Umbilical cord (tissue), 2 donors: ENCODE measurements at places on chromosomes 5 and 9. TPM values are rescaled to one million over a fixed set of nuclear protein-coding genes. Genes with fewer than 3 reads are reported as not detected.

GRCh38 chr9:105171076-105171475 lies 73.4 kb upstream of the SLC44A1 start:
- peak; percentile 30 for DNase-seq

DNA sequence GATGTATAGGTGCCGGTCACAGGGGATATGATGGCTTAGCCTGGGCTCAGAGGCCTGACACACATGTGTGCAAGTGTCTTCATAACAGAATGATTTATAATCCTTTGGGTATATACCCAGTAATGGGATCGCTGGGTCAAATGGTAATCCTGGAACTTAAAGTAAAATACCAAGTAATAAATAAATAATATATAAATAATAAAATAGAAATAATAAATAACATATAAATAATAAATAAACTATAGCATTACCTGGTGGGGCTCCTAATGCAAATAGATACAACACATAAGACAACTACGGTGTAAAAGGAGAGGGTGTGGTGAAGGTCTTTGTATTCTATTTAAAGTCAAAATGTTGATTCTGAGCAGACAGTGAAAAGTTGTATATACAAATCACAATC lies 68.5 kb upstream of the GFPT2 start:
- no peak for DNase-seq

GRCh38 chr5:54608423-54609085 lies 91.0 kb downstream of the SNX18 start:
- no peak for DNase-seq

GRCh38 chr5:78751872-78752271 lies 103.3 kb upstream of the LHFPL2 start:
- DNase-seq, result no peak

The IL4 gene
- not detected for total RNA-seq

DNA sequence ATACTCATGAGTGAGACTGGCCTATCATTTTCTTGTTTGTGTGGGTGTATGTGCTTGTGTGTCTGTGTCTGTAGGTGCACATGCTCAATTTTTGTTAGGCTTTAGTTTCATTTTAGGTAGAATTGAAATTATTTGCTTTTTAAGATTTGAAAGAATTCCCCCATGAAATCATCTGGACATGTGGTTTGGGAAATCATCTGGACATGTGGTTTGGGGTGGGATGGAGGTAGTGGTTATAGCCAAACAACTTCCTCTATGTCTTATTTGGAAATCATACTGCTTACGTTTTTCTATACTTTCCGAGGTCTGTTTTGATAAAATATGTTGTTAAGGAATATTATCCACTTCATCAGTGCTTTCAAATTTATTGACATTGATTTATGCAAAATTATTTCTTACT lies 485.4 kb upstream of the CLINT1 start:
- no peak for DNase-seq

The C5orf34 gene
- total RNA-seq, result 7.0 TPM

DNA sequence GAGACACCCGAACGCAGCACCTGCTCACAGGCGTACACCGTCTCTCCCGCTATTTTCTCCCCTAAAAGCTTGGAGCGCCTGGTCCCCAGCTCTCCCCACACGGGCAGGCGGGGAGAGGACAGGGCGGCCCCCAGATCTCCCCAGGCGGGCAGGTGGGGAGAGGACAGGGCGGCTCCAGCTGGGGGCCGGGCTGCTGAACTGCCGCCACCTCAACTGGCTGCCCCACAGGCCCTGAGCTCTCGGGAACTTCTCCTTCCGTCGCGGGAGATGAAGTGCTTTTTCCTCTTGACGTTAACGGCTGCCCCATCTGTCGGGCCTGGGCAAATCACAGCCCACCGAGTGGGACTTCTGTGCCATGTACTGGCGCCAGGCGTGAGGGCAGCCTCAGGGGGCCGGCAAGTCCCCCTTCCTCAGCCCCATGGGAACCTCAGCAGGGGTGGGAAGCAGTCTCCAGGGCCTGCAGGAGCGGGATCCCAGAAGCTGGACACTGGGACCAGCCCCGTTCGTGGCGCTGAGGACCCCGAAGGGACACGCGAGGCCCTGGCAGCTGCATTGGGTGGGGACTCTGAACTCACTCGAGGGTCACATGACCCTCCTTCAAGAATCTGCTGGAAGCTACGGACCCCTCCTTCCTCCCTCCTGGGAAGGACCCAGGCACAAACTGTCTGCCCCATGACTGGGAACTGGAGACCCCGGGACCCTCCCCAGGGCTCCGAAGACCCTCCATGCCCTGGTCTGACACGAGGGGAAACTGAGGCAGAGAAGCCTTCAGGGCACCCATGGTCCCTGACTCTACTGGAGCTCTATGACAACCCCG lies 5.7 kb upstream of the EGFL7 start:
- no peak for DNase-seq

GRCh38 chr5:113379936-113380806 lies 54.6 kb downstream of the TSSK1B start:
- DNase-seq, result peak; percentile 66

GRCh38 chr9:120555839-120556238 lies 24.1 kb downstream of the CDK5RAP2 start:
- DNase-seq, result no peak

GRCh38 chr5:171444582-171444981 lies 25.1 kb downstream of the FGF18 start:
- DNase-seq, result no peak

GRCh38 chr9:76927540-76928240 lies 21.8 kb upstream of the PRUNE2 start:
- no peak for DNase-seq

The NPDC1 gene
- total RNA-seq, result 6.5 TPM

- no peak for DNase-seq
Measured at GRCh38 chr9:16126042-16126441, 573.2 kb downstream of the CCDC171 start.

The HEMGN gene
- total RNA-seq, result 30.3 TPM

GRCh38 chr9:121718084-121718483 lies 66.7 kb downstream of the DAB2IP start:
- peak; percentile 80 for DNase-seq

The FAM240B gene
- not detected for total RNA-seq

The FNBP1 gene
- total RNA-seq, result 88.1 TPM

DNA sequence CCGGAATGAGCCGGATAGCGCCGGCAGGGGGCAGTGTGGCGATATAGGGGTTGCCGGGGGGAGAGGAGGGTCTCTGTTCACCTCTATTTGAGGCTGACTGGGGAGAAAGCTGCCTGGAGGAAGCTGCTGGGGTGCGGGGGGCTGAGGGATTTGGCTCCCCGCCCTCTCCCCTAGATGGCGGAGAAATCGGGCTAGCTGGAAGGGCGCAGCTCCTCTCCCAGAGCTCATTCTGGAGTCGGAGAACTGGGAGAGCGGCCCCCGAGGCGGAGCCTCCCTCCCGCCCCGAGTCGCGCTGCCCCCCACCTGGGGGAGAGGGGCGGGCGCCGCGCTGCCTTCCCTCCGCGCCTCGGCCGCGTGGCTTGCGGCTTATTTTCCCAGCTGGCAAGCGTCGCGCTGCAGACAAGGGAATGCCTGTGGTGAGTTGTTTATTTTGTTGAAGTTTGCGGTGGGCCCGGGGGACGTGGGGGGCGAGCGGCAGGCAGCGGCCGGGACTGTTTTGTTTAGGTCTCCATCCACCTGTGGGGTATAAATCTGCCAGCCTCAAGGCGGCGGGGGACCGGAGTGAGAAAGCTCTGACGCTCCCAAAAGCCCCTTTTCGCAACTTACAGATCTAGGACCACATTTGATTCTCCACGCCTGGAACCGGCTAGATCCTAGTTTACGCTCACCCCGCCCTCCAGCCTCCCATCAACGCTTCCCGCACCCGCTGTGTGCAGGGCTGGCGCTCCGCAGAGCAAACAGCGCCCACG lies 4.1 kb upstream of the RGMB start:
- no peak for DNase-seq

The PCDHAC1 gene
- 2.9 TPM for total RNA-seq

The FBP1 gene
- not detected for total RNA-seq

GRCh38 chr5:155564541-155564940 lies 551.0 kb downstream of the KIF4B start:
- no peak for DNase-seq

DNA sequence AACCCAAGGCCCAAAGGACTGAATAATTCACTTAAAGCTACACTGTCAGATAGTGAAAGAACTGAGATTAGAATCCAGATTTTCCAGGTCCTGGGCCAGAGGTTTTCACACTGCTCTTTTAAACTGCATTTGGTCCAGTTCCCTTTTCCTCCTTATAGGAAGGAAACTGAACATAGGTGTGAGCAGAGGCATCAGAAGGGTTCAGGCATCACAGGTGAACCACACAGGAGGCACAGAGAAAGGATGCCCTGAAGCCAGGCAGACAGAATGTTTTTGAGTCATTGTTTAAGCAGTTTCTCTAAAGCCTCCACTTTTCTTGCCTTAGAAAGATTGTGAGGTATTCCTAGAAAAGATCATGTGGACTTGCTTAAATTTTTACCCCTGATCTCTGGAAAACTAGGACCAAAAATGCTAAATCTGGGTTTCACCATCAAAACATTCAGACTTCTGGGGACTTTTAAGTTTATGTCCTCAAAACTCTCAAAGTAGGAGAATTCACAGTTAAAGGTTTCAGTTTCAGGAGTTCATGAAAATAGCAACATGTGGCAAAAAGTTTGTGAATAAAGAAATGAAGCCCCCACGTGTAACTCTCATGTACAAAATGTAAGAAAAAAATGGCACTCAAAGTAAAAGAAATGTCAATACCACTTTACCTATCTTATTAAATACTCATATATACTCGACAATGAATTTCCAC lies 386.1 kb downstream of the NTRK2 start:
- DNase-seq, result no peak

The TMEM252 gene
- total RNA-seq, result 0.96 TPM

The FGF18 gene
- 2.2 TPM for total RNA-seq

GRCh38 chr9:87569008-87569509 lies 71.4 kb downstream of the DAPK1 start:
- peak; percentile 76 for DNase-seq

- DNase-seq, result peak; percentile 68
Measured at GRCh38 chr5:55575815-55576583, 41.2 kb upstream of the PLPP1 start.

The C8G gene
- not detected for total RNA-seq

DNA sequence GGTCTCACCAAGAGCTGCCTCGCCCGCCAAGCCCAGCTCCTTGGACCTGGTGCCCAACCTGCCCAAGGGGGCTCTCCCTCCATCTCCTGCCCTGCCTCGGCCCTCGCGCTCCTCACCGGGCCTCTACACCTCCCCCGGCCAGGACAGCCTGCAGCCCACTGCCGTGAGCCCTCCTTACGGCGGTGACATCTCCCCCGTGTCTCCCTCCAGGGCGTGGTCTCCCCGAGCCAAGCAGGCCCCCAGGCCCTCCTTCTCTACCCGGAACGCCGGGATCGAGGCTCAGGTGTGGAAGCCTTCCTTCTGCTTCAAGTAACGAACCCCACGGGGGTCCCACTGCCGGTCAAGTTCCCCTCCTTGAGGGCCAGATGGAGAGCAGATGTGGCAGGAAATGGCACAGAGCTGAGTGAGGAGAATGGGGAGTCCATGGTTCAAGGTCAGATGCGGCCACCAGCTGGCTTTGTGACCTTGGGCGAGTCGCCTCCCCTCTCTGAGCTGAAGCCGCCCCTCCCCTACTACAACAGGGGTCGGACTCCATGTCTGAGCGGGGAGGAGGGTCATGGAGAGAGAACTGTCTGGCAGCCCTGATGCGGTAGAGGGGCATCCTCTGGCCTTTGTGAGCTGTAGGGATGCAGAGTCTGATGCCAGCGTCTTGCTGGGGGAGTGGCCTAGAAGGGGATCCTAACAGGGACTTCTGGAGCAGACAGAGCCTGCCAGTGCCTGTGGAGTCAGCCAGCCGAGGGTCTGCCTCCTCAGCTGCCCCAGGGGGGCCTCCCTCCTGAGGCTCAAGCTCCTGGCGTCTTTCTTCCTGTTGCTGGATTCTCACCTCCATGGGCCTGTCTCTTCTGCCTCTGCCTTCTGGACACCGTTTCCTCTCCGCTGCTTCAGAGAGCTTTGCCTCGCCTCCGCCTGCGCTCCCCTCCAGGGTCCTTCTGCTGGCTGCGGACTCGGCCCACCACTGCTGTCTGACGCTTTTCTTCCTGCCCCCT lies 9.9 kb downstream of the SYNPO start:
- DNase-seq, result no peak

The PLEKHG4B gene
- total RNA-seq, result 3.1 TPM

DNA sequence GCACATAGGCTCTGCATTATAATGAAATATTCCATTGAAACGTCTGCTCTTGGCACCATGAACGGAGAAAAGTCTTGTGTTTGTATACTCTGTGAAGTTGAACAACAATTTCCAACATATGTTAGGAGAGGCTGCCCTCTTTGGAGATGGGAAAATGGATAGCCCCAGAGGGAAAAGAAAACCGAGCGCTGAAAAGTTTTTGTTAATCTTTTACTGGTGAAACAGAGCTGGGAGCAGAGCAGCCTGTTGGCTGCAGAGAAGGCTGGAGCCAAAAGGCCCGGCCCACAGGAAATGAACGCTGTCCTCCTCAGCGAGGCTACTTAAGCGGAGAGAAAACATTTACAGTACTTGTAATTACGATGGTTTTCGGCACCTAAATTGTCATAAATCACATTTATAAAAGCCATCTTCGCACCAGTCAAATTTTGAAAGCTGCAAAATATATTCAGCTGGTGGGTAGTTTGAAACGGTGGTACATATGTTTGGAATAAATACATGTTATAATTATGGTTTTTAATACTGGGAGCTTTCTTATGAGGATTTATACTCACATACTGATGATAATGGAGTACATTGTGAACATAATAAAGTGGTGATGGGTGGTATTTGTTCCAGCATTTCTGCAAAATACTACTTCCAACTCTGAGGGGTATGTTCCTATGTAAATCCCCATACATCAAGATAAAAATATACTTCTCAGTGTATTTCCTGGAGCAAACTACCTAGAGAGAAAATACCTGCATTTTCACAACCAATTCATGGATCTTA lies 129.6 kb upstream of the CNTLN start:
- peak; percentile 93 for DNase-seq

DNA sequence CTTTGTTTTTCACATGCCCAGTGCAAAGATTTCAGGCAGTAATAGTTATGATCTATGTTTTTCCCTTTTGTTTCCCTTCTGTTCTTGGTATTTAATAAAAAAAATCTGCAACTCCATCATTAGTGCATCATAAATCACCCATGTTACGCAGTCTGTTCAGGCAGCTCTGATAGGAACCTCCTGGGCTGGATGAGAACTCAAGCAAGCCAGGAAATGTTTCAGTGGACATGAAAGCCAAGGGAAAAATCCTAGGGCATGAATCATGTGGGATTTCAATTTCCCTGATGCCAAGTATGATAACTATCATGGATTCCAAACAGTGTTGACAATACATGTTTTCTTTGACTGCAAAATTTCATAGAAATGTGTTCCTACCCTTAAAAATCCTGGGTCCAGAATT lies 119.7 kb upstream of the TARS1 start:
- peak; percentile 80 for DNase-seq

DNA sequence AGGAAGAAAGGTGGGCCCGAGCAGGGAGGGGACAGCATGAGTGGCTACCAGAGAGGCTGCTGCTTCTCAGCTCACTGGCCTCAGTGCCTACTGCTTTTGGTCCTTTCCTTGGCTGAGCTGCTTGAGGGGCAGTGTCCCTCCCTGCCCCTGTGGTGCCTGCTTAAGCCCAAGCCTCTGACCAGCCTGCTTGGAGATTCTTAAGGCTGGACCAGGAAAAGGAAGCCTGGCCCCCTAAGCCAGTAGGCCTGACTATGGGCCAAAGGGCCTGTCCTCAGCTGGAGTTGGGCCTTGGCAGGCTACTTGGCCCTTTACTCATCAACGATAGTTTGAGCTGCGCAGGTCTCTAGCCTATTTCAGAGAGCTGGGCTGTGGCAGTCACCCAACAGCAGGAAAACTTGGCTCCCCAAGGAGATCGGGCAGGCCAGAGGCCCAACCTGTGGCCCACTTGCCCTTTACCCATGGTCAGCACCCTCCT lies 24.9 kb downstream of the TCF7 start:
- no peak for DNase-seq
